Hematopoietic multipotent progenitor cell treated with erythropoietin and hydrocortisone succinate and interleukin-3 and kit ligand, for 8 days (in vitro differentiated cells): ENCODE measurements at places on chromosomes 4 and X.

DNA sequence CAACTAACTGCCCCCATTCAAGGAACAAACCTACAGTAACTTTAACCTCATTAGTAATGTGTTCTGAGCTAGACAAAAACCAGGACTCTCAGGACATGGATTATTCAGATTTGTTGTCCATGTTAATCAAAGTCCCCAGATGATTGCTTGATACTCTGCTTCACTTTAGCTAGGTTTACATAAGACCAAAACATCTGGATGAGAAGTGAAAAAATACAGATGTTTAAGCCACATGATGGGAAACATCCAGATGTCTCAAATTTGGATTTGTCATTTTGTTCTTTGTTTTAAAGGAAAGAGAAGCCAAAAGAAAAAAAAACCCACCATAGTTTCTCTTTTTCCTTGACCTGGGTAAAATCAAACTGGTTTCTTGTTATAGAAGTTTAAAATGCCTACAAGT, 48.5 kb upstream of the NRK start:
- DNase-seq, result no peak

DNA sequence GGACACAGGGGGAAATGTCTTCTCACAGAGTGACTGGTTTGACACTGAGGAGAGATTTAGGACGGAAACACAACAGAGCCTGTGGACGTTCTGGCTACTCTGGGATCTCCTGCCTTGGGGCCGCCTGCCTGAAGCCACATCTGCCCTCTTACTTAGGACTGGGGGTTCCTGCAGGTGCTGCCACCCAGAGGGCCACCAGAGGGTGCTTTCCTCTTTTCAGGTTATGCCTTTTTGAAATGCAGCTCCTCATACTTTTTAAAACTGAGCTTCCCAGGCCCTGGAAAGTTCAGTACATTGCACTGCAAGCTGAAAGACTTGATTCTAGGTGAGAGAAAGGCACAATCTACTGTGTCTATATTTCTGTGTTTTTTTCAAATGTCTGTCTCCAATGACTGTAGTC, 92.2 kb upstream of the PGRMC2 start:
- peak; percentile 72 for DNase-seq

- DNase-seq, result no peak
Measured at GRCh38 chr4:100823066-100823992, 305.5 kb upstream of the EMCN start.

- no peak for DNase-seq
Measured at GRCh38 chr4:824461-825062, 1.4 kb downstream of the CPLX1 start.

GRCh38 chr4:702618-703048, 3.0 kb upstream of the PCGF3 start:
- peak; percentile 70 for DNase-seq

- DNase-seq, result no peak
Measured at GRCh38 chr4:174930895-174931294, 12.7 kb downstream of the ADAM29 start.

- DNase-seq, result no peak
Measured at GRCh38 chr4:113057891-113058290, 8.4 kb downstream of the ANK2 start.

GRCh38 chr4:58499182-58499581, 1389.0 kb upstream of the IGFBP7 start:
- no peak for DNase-seq

GRCh38 chr4:47221721-47222120, 190.4 kb downstream of the GABRB1 start:
- DNase-seq, result no peak

DNA sequence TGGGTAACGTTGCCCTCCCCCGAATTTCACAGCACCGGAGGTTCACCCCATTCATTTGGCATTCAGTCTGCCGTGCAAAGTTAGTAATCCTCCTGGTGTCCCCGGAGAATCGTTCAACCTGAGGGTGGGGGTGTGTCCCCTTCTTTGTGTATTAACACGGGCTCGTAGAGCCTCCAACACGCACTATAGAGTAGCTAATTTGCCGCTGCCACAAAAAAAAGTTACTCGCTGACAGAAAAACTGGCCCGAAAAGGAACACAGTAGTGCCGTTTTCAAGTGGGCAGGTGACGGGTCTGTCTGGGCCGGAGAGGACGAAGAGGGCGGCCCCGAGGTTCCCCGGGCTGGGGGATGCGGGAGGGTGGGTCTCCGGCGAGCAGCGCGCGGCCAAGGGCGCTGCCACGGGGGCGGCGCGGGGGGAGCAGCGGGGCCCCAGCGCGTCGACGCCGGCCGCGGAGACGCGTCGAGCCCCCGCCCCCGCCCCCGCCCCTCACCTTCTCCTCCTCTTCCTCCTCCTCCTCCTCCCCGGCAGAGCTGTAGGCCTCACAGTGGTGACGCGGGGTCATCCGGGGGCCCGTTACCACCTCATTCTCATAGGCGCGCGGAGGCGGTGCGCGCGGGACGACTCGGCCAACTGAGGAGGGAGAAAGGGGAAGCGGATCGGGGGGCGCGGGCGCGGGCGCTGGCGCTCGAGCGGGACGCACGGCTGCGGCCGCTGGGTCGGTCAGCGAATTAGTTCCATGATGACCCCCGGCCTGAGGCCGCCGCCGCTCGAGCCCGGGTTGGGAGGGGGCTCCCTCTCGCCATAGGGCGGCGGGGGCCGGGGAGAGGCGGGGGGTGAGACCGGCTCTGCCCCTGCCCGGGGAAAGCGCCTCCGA, 571 bp downstream of the CCNI start:
- DNase-seq, result peak; percentile 82

DNA sequence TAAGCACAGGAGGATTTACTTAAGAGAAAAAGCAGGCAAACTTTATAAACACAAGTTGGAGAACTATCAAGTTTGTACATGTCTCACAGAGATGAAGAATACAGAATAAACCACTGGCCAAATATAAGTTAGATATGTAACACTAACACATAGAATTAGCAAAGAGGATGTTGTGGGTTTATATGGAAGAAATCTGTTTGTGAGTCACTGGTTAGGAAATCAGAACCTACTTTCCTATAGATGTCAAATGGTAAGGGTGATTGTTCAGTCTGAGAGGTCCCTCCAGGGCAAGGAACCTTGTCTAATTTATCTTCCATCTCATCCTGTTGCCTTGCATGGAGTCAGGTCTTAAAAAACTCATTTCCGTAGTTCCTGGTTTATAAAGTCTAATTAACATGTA, 14.8 kb upstream of the ART3 start:
- no peak for DNase-seq

- no peak for DNase-seq
Measured at GRCh38 chr4:4270529-4270928, 19.4 kb downstream of the LYAR start.

DNA sequence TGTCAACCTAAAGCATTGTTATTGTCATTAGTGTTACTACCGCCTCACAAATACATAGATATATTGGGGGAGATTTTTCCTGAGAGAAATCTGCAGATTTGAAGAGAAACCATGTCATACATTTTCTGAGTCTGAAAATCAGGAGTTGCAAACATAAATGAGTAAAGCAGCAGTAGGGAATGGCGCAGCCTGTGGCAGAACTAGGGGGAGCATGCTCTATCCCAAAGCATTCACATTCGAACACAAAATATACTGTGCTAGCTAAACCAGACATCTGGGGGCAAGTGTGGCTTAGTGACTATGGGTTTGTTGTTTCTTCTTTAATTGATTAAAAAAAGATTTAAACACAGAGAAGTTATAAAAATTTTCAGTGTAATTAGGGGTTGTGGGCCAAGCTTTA, 83.2 kb downstream of the CPE start:
- no peak for DNase-seq

DNA sequence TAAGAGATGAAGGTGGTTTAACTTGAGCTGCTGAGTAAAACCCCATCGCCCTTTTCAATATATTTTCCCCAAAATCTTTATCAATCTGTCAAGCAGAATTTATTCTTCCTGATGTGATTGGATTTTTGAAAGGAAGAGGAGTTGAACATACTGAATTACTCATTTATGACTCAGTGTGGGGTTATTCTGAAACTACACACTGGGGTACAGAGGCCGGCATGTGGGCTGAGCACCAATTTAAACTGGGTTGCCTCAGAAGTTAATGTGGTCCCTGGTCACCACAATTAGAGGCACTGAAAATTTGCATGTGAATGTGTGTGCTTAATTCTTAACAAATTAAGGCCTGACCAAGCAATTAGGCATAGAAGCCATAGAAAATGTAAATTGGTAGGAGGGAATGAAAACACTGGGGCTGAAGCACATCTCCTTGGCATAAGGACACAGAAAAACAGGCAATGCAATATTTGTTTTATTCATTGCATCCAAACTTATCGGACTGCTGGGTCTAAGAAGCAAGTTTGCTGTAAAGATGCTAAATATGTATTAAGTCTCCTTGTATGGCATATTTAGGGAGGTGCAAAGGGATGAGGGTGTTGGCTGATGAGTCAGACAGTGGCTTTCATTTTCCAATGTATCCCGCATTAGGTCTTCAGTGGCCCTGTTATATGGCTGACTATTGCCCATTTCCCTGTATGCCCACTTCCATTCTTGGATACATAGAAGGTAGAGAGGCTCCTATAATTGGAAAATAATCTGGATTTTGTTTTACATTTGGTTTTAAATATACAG, 170.9 kb downstream of the IL15 start:
- DNase-seq, result no peak

- DNase-seq, result no peak
Measured at GRCh38 chrX:37678574-37678973, 7.0 kb upstream of the XK start.

DNA sequence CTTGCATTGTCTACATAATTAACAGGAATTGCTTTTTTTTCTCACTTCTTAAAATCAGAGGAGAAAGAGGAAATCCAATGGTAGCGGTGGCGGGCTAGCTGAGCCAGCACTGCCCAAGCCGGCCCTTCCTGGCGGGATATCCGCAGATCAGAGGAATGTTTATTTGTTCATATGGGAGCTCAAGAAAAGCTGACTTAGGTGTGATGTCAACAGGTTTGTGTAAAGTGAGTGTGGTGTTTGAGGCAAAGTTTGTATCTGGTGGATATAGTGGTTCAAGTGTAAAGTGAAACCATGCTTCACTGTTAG, 466 bp upstream of the SLC39A8 start:
- no peak for DNase-seq

- DNase-seq, result no peak
Measured at GRCh38 chr4:147987252-147987651, 255.4 kb downstream of the ARHGAP10 start.

DNA sequence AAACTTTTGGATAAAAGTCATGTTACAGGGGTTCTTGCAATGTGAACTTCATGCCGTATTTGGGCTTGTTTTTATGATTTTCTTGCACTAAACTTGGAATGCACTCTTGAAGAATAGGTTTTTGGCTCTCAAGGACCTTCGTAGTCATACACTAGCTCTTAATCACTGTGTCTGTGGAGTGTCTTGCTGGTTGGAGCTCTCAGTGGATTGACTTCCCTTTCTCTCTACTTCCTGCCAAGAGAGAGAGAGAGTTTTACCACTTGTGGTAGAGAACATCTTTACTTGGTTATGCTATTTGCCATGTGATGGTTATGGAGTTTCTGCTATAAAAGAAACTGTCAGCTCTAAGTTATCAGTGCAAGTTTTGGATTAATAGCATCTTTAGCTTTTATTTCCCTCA, 112.4 kb downstream of the BMPR1B start:
- DNase-seq, result no peak

DNA sequence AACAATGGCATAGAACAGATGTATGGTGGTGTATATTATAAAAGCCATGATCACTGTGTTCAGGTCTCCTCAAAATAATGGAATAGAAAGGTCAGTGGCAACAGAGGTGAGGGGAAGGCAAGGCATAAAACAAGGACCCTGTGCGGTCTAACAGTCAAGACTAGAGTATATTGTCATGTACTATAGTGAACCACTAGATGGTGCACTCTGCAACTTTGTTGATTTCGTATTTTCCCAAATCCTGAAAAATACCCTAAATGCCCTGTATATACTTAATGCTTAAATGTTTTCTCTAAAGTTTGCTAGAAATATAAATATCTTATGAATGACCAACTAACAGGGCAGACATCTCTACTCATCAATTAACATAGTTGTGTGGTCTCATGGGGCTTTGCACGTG, 453.0 kb downstream of the PCDH11X start:
- DNase-seq, result no peak

DNA sequence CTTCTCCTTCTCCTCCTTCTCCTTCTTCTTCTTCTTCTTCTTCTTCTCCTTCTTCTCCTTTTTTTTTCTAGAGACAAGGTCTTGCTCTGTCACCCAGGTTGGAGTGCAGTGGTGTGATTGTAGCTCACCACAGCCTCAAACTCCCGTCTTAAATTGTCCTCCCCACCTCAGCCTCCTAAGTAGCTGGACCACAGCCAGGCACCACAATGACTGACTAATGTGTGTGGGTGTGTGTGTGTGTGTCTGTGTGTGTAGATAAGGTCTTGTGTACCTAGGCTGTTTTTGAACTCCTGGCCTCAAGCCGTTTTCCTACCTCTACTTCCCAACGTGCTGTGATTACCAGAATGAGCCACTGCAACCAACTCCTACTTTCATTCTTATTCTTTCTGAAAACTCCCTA, 390.9 kb downstream of the ADAM29 start:
- no peak for DNase-seq

DNA sequence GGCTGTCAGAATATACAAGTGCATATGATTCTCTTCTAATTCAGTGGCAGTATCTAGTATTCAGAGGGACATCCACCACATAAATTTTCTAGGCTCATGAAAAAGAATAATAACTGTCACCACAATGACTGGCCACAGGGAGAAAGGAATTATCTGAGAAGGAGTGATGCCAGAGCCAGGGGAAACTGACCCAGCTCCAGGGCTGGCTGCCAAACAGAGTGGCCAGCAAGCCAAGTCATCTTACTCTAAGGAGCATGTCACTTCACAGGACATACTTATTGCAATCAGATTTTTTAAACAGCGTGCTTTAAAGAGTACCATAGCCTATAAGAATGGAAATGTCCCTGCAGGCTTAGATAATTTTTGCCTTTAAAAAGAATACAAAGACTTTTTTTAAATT, 5.8 kb upstream of the SEPTIN11 start:
- DNase-seq, result no peak

DNA sequence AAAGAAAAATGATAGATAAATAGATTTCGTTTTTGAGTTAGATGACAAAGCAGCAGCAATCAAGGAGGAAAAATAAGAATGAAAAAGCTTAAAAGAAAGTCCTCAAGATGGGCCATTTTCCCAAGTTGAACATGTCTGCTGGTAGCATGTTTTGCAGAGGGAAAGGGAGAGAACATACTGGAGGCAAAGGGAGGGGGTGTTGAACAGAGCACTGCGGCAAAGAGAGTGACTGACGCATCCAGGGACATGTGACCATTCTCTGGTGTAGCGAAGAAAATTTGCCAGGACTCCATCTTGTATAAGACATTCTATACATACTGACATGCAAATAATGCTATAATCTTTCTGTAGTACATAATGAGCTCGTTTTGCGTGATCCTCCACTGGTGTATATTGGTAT, 1.2 kb downstream of the LINC00632 start:
- no peak for DNase-seq
